Right ventricle myocardium superior (tissue), 1 donor: ENCODE measurements at places on chromosomes 5 and 9. TPM values are rescaled to one million over a fixed set of nuclear protein-coding genes. Genes with fewer than 3 reads are reported as not detected.

Gene NXNL2
- total RNA-seq = not detected

Gene NR4A3
- total RNA-seq = 3.7 TPM

Gene PRDM9
- not detected for total RNA-seq

Gene SOHLH1
- not detected for total RNA-seq

Gene CNTNAP3B
- 11.2 TPM for total RNA-seq

Gene ZDHHC21
- 4.8 TPM for total RNA-seq

Gene LHX6
- total RNA-seq = 3.4 TPM

Gene SNX18
- total RNA-seq = 24.9 TPM

Gene OTULINL
- 4.9 TPM for total RNA-seq

Gene PRELID1
- 27.6 TPM for total RNA-seq

Gene LVRN
- total RNA-seq = 0.65 TPM

Gene SLC34A3
- not detected for total RNA-seq

Gene FREM1
- 2.0 TPM for total RNA-seq

Gene PCDHGB7
- total RNA-seq = 9.8 TPM

Gene SPATA31A6
- not detected for total RNA-seq

Gene GDA
- total RNA-seq = 2.9 TPM

Gene MLANA
- not detected for total RNA-seq

DNA sequence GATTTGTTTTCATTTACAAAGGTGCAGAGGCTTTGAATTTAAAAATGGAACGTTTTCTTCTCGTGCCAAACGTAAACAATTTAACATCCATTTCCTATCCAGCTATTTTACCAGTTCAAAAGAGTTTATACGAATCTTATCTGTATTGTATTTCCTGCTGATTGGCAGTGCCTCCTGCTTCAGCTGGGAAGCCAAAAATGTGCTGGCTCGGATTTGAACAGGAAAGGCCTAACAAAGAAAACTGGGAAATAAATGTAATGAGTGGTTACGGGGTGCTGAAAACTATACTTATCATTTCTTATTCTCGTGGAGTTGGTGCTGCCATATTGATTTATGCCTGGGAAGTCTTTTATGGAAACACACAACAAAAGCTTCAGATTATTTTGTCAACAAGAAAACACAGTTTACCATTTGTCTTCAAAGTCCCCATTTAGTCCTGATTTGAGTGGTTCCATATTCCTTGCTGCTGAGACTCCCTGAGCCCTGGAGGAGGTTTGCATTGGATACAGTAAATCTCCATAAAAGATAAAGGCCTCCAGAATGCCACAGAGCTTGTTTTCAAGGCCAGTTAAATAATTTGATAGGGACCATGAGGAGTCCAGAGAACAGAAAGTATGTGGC is 507.4 kb downstream of the RASEF start:
- DNase-seq = no peak

- DNase-seq = peak; percentile 62
Measured at GRCh38 chr5:139725073-139725830, 70.4 kb upstream of the PSD2 start.

GRCh38 chr9:107173422-107174180 is 109.5 kb upstream of the RAD23B start:
- DNase-seq = no peak

- no peak for DNase-seq
Measured at GRCh38 chr5:41856644-41857491, 13.4 kb downstream of the OXCT1 start.

DNA sequence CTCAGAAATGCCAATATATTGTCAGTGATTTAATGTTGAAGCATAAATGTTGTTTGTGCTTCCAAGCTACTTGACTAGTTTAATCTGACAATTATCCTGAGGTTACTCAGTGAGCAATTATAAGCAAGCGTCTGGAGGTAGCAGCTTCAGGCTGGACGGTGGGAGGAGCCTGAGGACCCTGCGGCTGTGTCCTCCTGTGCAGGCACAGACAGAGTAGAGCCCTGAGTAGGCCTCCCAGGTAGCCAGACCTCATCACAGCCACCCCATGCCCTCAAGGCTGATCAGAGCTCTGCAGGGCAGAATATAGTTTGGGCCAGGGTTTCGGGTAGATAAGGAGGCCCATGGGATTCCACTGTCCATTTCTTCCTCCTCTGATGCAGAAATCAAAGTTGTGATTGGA is 153.6 kb downstream of the DRD1 start:
- no peak for DNase-seq

DNA sequence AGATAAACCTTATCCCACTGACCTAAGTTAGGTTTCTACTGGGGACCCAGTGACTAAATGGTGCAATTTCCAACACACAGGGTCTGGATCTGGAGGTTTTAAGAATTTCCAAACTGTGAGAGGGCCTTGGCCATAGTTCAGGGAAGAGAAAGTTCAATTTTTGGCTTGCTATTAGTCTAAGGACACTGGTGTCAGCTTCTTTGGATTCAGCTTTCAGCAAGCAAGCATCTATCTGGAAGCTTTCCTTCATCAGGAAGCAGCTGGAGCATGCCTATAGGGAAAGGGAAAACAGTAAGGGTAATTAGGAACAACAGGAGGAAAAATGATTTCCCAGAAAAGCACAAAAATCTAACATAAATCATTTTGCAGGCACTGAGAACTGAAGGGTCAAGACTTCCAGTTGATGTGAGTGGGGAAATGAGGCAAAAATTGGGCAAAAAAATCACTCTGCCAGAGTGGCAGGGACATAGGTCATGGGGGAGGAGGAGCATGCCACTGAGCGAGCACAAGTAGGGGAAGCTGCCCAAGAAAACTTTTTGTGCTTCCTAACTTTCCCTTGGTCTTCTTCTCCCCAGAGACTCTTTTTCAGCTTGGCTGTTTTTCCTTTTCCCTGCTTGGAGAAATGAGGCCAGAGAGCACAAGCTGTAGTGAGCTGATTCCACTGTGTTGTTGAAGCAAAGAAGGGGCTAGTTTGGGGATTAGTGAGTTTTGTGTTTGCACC is 299.6 kb downstream of the FGF10 start:
- DNase-seq = peak; percentile 45

DNA sequence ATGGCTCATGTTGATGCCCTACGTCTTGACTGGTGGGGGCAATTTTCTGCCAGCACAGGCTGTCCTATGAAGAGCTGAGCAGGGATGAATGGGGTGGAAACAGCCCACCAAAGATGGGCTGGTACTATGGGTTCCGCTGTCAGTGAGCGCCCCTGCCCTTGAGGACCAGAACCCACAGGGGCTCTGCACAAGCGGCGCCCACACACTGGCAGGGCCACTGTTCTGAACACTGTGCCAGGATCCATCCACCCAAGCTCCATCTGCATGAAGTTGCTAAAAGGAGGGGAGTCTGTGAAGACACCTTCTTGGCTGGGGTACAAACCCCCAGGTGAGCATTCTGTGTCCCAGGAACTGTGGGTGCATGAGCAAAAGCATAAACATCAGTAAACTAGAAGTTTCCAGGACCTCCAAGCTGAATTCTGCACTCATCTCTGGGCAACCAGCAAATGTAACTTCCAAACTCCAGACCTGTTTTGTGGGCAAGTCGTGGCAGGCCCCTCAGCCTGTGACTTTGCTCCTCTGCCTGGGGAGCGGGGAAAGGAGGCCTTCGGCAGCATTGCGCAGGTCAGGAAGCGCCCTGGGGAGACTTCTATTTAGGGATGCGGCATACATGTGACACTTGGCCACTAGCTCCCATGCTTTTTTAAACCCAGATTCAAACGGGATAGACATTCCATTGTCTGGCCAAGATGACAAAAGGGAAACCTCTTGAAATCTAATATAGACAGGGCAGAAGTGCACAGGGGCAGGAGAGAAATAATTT is 48.9 kb downstream of the PTPN3 start:
- DNase-seq = no peak

GRCh38 chr9:16369427-16369826 is 501.0 kb downstream of the BNC2 start:
- no peak for DNase-seq

GRCh38 chr9:16615451-16615850 is 255.0 kb downstream of the BNC2 start:
- DNase-seq = no peak

DNA sequence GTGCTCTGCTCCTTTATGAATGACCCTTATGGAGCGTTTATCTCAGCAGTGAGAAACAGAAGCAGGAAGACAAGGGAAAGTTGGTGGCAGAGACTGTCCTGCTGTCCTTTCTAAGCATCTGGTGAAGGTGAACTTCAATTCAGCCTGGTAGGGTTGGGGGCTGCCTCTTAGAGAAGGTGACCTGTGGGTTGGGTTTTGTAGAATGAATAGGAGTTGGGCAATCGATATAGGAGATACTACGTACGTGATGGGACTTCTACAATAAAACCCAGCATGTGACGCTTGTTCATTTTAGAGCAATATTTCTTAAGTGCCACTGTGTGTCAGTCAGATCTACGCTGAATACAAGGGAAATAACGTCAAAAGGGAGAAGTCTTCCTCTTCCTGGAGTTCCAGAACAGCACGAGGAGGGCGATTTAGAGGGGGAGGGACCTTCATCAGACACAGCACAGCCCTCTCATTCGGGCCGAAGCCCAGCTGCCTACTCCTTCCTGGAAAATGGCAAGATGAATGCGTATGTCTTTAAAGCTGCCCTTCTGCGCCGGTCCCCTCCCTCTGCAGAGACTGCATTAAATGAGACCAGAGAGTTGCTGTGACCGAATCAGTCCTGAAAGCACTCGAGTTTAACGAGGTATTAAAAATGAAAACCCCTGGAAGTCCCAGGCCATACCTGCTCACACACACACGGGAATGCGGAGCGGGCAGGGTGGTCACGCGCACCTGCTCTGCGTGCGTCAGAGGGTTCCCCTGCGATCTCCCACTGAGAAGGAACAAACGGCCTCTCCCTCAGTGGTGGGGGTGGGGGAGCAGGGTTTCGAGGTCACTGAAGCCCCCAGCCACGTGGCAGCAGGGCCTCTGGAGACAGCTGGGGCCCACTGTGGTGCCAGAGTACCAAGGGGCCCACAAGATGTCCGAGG is 85.3 kb upstream of the SARDH start:
- DNase-seq = no peak

GRCh38 chr5:133844836-133845235 is 123.6 kb downstream of the C5orf15 start:
- no peak for DNase-seq

- DNase-seq = no peak
Measured at GRCh38 chr9:121612511-121612998, 38.9 kb upstream of the DAB2IP start.

- DNase-seq = no peak
Measured at GRCh38 chr5:165209101-165209727, 1703.8 kb downstream of the MAT2B start.

DNA sequence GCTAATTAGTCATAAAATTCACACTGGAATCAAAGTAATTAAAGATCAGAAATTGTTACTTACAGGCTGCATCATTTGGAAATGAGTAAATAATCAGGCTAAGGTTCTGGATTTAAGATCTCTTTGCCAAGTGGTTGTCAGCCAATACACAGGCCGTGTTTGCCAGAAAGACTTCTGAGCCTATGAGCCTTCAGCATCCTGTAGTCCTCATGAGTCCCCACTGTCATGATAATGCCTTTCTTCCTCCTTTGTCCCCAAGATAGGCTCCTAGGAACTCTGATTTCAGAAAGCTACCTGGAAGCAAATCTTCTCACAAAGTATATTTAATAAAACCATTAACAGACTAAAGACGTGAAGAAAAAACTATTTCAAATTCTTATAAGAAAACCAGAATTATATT is 810.5 kb downstream of the DNAH5 start:
- no peak for DNase-seq

- DNase-seq = no peak
Measured at GRCh38 chr9:30534455-30534854, 1850.0 kb upstream of the ACO1 start.

GRCh38 chr5:102855681-102856388 is 100.7 kb downstream of the PAM start:
- no peak for DNase-seq

GRCh38 chr9:83934569-83935275 is 13.5 kb upstream of the KIF27 start:
- DNase-seq = no peak

DNA sequence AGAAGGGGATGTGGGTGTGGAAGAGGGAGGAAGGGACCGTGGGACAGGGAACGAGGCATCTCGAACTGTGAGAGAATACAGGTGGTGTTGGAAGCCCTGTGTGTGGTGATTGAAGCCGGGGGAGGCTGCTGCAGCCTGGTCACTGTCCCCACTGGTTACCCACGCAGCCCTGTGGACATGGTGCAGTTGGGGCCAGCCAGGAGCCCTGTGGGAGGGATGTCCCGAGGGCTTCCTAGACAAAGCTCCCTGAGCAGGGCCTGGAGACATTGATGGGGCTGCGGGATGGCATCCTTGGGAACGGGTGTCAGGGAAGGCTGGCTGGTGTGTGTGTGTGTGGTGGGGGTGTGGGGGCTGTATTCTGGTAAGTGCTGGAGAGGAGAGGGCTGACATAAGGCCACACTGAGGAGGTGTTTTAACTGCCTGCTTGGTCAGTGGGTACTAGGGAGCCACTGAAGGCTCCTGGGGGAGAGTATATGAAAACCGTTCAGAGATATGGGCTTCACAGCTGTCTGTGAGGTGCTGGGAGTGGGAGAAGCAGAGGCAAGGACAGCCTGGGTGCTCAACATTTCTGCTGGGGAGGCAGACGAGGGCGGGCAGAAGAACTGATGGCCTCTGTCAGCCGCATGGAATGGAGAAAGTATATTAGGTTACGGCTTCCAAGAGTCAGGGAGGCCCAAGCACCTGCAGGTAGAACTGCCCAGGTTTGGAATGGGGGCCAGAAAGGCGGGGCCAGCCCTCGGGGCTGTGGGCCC is 20.0 kb downstream of the WNK2 start:
- peak; percentile 32 for DNase-seq

- no peak for DNase-seq
Measured at GRCh38 chr9:114336699-114337395, 7.2 kb downstream of the ORM2 start.

GRCh38 chr5:95105638-95106037 is 179.3 kb downstream of the MCTP1 start:
- DNase-seq = no peak

DNA sequence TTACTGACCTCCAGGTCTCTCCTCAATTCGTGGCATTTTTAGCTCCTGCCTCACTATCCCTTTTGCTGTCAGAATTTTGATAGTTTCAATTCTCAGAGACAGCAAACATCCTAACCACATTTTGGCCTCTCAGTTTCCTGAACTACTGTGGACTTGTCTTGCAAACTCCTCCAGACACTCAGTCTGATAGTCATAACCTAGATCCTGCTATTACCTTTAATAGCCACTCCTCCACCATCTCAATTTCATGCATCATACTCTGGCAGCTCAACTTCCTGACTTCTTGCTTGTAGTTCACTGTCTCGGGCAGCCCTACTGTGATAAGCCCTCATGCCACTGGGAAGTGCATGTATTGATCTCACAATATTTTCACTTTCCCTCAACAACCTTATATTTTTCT is 481.8 kb upstream of the CDH18 start:
- DNase-seq = no peak

DNA sequence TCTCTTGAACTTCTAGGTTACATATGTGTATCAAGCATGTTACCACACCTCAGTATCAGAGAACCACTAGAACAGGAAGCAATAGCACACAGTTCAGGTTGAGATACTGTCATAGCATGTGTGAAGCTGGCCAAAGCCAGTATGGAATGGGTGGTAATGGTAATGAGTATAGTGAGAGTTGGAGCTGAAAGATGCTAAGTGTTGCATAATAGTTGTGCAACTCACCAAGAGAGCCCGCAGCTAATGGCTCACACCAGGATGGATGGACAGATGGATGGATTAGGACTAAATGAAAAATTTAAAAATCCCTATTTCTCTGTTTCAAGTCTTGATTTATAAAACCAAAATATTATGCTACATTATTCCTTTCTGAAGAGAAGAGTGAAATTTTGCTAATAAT is 53.4 kb upstream of the KCNN2 start:
- DNase-seq = no peak
